ENCODE measurements at places on chromosomes 3 and 15.

GRCh38 chr15:90907838-90908507, 4.9 kb downstream of the MAN2A2 start:
- DNase-seq, result no peak

DNA sequence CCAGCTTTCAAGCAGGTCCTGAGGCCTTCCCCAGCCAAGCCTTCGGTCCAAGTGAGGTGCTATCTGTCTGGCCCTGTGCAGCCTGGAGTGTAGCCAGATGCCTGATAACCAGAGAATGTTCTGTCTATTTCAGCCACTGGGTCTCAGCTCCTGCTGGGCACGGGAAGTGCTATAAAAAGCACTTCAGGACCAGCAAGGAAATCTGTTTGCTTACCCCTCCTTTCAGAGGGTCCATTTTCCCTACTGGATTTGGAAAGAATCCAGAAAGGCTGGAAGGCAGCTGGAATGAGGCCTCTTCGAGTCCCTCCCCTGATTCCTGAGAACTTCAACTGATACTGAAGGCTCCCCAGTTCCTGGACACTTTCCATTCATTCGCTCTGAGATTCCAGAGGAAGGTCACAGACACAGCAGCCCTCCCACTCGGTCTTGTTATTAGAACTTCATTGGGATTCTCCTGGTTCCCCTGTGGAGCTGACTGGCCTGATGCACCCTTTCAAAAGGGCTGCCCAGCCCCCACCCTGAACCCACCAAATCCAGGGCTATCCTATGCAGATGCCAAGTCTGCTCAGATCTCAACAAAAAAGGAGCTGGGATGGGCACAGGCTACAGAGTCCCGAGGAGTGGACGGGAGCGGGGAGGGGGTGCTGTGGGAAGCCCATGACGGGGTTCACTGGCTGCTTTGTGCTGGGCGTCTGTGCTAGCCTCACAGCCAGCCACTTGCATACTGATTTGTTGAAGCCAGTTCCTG, 70.4 kb downstream of the UMPS start:
- no peak for DNase-seq

GRCh38 chr3:71511037-71511436, 72.5 kb downstream of the FOXP1 start:
- DNase-seq, result no peak

DNA sequence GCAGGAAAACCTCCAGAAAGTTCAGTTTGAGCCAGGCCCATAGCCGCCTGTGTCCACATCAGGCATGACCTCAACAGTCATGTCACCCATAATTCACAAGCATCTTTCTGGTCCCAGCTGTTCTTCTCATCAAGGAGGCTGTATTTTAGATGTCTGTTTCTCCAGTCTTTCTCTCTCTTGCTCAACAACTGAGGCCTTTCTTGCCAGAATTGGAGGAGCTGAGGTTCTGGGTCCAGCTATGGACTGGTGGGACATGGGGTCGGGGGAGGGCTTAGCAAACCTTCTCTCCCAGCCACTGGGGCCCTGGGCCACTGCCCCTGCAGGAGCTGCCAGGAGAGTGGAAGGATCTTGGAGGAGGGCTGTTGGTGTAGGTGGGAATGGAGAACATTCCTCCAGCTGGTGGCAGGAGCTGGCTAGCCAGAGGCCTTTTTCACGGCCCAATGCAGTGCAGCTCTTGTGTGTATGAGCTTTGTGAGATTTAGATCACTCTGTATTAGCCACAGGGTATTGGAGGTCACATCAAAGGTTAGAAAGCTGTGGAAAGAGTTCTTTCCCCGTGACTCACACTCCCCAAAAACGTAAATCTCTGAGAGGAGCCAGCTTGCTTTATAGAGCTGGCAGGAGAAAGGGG, 23.5 kb downstream of the MAGEF1 start:
- DNase-seq, result peak; percentile 46

- DNase-seq, result no peak
Observed at GRCh38 chr3:150887031-150887430, 18.2 kb downstream of the MINDY4B start.

DNA sequence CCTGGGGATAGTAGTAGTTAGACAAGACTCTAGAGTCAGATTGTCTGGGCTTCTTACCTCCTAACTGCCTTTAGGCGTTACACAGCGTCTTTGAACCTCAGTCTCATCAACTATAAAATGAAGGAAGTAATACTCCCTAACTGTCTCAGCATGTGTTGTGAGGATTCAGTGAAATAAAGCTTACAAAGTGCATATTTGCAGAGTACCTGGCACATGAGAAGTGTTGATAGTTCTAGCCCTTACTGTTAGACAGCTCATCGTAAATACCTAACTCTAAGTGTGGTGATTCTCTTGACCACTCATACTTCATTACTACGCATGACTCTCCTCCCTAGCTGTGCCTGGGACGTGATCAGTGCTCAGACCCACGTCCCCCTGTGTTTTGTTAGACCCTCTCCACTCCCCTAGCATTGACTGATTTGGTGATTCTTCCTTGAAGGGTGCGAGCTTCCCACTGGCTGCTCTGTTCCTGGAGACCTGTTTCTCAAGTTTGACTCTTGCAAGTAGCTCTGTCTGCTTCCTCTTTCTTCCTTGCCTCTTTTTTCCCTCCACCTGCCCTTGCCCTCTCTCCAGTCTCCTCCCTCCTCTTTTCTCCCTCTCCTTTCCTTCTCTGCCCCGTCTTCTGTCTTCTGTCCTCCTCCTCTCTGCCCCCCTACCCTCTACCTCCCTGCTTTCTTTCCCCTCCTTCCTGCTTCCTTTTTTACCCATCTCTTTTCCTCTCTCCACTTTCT, 124.2 kb downstream of the SLC25A26 start:
- no peak for DNase-seq

GRCh38 chr15:69760890-69761568, 308.4 kb downstream of the RPLP1 start:
- DNase-seq, result peak; percentile 91

DNA sequence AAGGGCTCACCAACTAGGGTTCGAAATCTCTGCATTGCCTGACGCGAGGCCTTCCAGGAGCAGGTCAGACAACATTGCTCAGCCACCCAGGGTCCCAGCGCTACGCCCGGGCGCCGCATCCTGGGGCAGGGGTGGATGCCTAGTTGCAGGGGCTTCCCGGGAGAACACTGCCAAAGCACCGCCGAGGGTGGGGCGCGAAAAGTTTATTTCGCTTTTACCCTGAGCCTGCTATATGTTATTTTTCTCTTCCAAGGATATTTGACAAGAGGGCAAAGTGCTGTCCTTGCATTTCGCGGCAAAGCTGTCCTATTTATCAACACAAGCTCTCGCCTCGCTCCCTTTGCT, 549 bp upstream of the SOX14 start:
- DNase-seq, result no peak

DNA sequence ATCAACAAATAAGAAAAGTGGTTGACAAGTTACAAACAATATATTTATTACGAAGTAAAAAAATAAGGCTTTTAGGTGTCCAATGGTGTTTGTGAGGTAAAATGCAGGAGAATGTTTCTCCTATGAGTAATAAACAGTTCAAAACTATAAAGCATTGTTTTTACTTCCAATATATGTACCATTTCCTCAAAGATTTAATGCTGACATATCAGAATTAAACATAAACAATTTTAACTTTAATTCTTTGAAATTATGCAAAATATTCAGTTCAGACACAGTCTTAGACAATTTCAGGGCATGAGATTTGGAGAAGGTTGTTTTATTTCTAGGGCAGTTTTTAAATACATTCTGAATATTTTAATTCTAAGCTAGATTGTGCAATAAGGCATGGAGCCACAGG, 602.5 kb upstream of the DPPA4 start:
- DNase-seq, result no peak

DNA sequence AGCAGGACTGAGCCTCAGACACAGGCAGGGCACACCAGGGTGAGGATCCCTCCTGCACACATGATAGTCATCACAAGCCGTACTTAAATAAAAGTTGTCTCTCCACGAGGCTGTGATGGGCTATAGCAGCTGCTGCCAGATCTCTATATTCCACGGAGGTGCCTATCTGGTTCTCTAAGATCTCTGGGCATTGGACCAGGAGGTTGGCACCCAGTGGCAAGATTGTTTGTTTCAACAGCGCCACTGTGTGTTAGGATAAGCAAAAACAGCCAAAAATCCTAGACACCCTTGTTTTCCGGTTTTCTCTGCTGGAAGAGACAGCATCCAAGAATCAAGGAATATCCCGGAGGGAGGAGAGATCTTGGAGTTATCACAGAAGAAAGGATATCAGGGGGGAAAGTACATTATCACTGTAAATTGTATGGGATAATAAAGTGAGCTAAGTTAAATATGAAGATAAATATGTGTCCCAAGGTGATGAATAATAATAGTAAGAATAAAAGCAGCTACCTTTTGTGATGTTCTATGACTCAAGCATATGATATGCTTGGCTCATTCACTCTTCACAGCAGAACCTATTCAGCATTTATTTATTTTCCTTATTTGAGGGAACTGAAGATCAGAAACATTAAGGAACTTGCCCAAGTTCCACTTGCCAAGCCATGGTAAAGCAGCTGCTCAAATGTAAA, 90.6 kb upstream of the AKAP13 start:
- peak; percentile 28 for DNase-seq

GRCh38 chr15:50676799-50677483, 9.7 kb downstream of the TRPM7 start:
- DNase-seq, result no peak

DNA sequence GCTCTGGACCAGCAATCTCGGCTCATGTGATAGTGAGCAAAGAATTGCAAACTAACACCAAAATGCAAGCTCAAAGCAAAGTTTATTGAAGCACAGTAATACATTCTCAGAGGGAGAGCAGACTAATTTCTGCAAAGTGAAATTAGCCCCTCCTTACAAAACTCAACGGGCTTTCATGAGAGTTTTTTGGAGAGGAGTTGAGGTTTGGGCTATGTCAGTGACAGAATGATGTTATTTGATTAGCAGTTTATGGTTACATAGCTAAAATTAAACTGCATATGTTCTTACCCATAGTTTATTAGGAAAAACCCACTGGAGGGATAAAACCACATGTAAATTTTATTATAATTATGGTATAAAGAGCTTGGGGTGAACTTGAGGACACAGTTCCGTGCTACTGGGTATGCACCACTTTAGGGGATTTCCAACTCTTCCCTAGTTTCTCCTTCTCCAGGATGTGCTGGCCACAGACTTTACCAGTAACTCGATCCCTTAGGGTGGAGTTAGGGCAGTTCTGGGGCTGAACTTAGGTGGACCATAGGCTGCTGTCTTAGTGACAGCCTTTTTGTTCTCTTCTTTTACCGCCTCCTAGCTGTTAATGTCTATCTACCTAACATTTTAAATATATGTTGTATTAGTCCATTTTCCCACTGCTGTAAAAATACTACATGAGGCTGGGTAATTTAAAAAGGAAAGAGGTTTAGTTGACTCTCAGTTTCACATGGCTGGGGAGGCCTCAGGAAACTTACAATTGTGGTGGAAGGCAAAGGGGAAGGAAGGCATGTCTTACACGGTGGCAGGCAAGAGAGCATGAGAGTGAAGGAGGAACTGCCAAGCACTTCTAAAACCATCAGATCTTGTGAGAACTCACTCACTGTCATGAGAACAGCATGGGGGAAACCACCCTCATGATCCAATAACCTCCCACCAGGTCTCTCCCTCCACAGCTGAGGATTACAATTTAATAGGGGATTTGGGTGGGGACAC, 8.9 kb upstream of the AADACL2 start:
- DNase-seq, result no peak

DNA sequence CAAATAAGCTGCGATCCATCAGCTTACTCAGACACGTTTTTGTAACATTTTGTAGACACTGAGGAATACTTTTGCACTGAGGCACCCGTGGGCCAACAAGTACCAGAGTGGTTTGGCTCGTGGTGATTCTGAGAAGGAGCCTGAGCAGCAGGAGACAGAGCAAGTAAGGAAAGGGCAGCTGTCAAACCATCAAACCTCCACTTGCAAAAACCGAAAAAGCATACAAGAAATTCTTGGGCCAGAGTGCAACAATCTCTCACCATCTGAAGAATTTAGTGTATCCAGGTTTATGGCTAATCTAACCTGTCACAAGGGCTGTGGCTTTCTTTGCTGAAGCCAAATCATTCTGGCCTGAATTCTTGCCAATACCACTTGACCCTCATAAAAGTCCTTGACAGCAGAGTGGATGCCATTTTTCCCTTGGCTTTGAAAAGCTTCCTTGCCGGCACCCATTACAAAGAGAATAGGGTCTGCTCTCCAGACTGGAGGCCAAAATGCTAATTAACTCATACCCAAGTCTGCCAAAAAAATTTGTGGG, 56.7 kb downstream of the MYO1E start:
- no peak for DNase-seq

GRCh38 chr3:63961891-63962290, 49.7 kb upstream of the SCAANT1 start:
- DNase-seq, result no peak

- no peak for DNase-seq
Observed at GRCh38 chr3:63450023-63450422, 171.9 kb downstream of the SYNPR start.

- DNase-seq, result no peak
Observed at GRCh38 chr3:41176596-41176995, 22.7 kb upstream of the CTNNB1 start.

GRCh38 chr3:29186982-29187725, 93.7 kb upstream of the RBMS3 start:
- no peak for DNase-seq

DNA sequence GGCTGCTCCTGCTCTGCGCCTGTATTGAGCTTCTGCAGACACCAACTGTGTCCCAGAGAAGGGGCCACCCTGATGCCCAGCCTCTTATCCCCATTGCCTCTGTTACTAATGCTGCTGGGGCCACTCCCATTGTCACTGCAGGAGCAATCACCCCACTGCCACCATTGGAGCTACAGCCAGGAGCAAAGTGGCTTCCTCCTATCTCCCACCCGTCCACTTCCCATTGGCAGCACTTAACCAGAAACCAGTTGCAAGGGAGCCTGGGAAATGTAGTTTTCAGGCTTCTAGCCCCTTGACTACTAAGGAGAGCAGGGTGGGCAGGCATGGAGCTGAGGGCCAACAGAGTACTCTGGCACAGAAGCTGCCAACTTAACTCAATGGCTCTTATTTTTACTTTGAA, 55.9 kb upstream of the KLF13 start:
- no peak for DNase-seq

DNA sequence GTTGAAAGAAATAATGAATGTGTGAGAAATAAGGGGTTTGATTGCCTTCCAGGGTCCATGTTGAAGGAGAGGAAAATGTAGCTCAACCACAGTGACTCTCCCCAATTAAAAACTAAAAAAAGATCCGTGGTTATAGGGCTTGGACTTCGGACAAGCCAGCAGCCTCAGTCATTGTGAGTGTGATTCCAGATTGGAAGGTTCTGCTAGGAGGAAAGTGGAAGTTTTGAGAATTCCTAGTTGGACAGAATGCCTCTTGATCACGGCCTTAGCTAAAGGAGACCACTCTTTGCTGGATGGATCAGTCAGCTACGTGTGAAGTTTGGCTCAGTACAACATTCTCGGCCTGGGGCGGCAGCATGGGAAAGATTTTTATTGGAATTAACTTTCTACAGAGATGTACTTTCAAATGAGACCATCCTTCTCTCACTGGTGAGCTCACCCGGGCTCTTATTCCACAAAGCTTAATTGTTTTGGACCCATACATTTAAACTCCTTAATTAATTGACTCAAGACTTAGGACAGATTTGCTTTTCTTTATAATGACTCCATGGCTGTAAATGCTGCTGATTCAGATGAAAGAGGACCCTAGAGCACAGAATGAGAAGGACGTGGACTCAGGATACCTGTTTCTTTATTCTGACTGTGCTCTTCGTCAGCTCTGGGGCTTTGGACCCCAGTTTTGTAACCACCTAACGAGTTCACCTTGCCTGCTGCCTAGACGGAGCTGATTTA, 27.5 kb downstream of the FLNB start:
- no peak for DNase-seq

Data from tibial artery (tissue), 4 donors.